GM23248 (cell line): ENCODE measurements at places on chromosomes 1 and 21.
A peak's percentile ranks its signal among the peaks of the same experiment; 100 is the strongest.

- no peak for DNase-seq
Measured at GRCh38 chr1:3263790-3264189, 190.7 kb upstream of the ARHGEF16 start.

GRCh38 chr1:90964444-90965035 is 57.3 kb downstream of the ZNF644 start:
- DNase-seq = peak; percentile 31

- DNase-seq = no peak
Measured at GRCh38 chr1:62271948-62272728, 47.1 kb downstream of the KANK4 start.

DNA sequence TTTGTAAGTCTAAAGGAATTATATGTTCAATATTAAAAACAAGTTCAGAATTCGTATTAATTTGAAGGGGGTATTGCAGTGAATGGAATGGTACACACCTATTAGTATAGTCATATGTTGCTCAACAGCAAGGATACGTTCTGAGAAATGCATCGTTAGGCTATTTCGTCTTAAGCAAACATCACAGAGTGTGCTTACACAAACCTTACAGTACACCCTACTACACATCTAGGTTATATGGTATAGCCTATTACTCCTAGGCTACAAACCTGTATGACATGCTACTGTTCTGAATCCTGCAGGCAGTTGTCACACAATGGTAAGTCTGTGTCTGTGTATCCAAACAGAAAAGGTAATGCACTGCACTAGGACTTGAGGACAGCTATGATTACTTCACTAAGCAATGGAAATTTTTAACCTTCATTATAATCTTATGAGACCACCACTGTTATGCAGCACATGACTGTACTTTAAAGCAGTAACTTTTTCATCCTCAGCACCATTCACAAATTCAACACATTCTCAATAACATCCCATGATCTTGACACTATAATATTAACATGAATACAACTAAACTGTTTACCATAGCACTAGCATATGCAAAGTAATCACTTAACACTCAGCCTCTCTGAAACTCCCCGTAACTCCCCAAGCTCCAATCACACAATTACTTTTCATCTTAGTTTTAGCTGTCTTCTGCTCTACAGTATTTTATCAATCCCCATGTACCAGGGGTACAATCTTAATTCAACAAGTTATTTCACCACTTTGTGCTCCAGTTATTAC is 14.4 kb upstream of the PSMG1 start:
- no peak for DNase-seq

DNA sequence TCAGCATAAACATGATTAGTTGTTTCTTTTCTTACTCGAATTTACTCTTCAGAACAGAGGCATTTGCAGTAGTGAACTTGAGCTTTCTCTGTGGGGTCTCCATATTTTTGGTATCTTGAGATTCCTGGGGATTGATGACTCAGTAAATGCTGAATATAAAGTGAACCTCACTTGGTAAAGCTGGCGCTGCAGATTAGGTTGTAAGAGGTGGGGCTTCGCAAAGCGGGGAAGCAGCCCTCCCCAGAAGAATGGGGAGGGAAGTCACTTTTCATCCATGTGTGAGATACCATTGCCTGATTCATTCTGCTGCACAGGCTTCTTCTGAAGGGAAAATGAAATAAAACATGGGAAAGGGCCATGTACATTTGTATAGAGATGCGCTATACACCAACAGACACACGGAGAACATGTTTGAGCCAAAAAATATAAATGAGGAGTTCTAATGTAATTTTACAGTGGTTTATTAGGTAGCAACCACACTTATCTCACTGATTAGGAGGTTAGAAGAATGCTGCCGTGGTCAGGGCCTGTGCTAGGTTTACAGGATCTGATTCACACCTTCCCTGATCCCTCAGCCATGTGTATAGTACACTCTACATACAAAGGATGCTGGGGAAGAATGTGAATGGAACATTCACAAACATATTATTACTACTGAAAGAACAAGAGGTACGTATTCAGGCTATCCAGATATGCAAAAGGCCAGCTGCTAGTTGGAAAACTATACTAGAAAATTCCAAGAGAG is 63.5 kb downstream of the DNTTIP2 start:
- DNase-seq = no peak

DNA sequence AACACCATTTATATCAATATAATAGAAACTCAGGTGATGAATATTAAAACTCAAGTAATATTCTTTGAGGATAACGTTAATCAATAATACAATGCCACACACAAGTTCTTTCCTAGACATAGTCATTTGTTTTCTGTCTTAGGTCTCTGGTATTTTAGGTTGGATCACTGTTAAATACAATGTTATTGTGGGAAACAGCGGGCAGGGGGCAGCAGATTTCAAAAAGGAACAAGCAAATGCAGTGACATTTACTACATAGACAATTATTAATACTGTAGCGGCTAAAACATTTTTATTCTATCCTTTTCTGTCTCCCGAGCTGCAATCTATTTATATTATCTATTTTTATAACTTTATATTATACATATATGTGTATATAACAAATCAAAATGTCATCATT is 186.4 kb upstream of the ZNHIT6 start:
- peak; percentile 62 for DNase-seq

GRCh38 chr1:231899713-231900435 is 273.3 kb downstream of the DISC1 start:
- DNase-seq = no peak

GRCh38 chr1:194795917-194796593 is 1609.6 kb upstream of the B3GALT2 start:
- no peak for DNase-seq

DNA sequence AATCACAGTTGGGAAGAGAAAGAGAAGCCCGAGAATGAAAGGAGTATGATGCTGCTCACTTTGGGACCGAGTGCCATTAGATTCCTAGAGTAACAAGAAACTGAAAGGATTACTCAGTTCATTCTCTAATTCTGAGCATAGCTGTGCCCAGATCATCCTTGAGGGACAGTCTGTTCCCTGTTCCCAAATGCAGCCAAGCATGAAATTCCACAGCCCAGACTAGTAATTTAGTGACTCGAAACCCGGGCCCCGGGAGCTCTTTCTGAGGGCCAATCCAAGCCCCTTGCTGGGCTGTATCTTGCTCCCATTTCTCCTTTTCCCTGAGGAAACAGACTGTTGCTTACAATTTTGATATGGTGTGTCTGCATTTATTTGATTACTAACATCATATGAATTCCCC is 30.0 kb upstream of the ETS2 start:
- no peak for DNase-seq

GRCh38 chr1:9345922-9346321 is 53.2 kb downstream of the SPSB1 start:
- no peak for DNase-seq

DNA sequence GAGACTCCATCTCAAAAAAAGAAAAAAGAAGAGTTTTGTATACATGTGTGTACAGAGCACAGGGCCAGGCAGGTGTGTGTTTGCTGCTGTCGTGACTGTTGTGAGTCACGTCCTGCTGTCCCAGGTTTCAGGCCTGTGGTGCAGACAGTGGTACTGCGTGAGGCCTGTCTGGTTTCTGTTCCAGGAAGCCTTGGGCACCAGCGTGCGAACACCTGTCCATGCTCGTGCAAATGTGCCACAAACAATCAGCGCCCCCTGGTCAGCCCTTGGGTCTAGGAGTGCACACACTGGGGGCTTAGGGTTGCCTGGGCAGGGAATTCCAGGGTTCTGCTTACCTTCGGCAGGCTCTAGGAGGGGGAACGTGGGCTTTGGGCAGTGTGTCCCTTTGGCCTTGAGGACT is 16.9 kb downstream of the GPR157 start:
- DNase-seq = no peak

- DNase-seq = no peak
Measured at GRCh38 chr1:193366764-193367507, 180.5 kb upstream of the B3GALT2 start.

- peak; percentile 61 for DNase-seq
Measured at GRCh38 chr1:26274801-26275425, 5.0 kb upstream of the SH3BGRL3 start.

DNA sequence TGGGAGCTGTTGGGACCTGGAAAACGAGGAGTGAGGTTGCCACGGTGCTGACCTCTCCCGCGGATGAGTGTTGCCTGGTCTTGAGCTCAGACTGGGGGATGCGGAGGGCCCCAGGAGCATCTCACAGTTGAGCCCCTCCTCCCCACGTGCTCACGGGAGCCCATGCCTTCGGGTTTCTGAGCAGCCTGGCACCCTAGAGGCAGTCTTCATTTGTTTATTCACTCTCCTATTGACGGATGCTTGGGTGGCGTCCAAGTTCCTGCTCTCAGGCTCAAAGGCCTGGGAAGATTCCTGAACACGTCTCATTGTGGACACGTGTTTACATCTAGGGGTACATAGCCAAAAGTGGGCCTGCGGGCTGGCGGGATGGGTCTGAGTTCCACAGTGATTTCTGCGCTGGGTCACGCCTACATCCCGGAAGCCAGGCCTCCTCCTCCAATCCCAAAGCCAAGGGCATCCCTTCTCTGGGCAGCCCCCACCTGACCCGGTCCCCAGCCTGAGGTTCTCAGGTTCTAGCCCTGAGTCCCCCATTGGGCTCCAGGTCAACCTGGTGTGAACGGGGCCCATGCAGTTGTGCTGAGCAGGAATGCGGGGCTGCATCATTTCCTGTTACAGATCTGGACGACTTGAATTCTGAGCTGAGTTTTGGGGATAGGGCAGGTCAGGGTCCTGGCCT is 14.7 kb downstream of the WNT3A start:
- no peak for DNase-seq

DNA sequence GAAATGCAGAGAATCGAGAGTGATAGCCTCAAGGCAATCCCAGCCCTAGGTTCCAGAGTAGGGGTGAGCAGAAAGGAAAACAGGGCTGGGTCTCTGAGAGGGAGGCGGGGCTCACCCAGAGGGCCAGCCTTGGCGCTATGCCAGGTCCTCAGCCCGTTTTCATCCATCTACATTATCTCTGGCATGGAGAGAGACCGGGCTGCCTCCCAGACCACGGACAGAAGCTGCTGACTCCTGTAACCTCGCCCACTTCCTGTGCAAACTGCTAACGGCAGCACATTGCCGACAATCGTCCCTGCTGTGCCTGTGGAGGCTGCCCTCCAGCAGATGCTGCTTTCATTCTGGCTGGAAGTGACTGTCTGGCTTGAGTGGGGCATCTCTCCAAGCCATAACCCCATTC is 569.1 kb downstream of the NPHP4 start:
- no peak for DNase-seq

GRCh38 chr21:36437745-36438128 is 42.2 kb downstream of the CLDN14 start:
- peak; percentile 87 for DNase-seq

DNA sequence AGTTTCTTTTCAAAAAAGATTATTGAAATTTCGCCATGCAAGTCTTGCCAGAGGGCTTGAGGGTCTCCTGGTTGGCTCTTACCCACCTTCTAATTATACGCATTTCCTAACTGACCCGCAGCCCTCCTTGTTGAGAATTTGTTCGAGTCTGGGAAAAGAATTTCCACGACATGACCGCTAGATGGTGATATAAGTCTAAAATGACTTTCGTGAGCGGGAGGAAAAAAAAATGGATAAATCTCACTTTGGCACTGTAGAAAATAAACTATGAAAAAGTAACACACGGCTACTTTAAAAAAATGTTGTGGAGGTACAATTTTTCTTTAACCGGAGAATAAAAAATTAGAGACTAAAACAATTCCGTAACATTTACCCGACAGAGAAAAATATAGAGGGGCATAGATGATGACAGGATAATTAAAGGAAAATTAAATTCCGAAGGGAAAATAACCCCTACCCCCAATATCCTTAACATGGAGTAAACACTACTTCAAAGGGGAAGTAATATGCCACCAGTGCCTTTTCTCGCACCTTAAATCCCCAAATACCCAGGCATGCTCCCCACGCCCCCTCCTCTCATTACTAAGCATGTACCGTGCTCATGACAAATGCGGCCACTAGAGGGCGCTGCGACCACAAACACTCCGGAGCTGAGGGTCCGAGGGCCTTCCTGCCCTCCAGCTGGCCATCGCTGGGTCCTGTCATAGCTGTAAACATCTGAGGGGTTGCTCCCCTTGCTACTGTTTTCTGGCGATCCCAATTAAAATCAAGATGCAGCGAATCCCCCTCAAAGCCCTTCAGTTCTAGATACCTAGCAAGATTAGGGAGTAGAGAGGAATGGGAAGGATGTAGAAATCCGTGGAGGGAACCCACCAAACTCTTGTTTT is 266.9 kb downstream of the ASTN1 start:
- peak; percentile 79 for DNase-seq

DNA sequence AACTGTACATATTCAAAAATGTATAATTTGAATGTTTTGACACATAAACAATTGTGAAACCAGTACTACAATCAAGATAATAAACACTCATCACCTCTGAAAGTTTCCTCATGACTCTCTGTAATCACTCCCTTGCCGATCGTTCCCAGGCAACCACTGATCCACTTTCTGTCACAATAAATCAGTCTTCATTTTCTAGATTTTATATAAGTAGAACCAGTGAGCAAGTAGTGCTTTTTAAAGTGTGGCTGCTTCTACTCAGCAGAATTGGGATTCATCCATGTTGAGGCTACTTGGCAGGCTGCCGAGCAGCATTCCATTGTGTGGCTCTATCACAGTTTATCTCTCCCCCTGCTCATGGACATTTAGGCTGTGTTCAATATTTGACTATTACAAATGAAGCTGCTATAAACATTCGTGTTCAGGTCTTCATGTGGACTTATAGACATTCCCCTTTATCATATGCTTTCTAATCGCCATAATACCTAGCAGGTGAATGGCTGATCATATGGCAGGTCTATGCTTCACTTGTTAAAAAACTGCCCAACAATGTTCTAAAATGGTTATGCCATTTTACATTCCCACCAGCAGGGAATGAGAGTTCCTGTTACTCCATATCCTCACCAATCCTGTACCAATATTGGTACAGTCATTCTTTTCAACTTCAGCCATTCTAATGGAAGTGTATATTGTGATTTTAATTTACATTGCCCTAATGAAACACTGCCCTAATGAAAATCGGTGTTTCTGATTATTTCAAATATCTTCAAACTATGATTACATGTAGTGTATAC is 20.5 kb downstream of the TEX38 start:
- peak; percentile 21 for DNase-seq

GRCh38 chr1:150243003-150243402 is 7.1 kb upstream of the ANP32E start:
- DNase-seq = no peak

- DNase-seq = peak; percentile 50
Measured at GRCh38 chr1:15803380-15803779, 4.1 kb downstream of the UQCRHL start.

DNA sequence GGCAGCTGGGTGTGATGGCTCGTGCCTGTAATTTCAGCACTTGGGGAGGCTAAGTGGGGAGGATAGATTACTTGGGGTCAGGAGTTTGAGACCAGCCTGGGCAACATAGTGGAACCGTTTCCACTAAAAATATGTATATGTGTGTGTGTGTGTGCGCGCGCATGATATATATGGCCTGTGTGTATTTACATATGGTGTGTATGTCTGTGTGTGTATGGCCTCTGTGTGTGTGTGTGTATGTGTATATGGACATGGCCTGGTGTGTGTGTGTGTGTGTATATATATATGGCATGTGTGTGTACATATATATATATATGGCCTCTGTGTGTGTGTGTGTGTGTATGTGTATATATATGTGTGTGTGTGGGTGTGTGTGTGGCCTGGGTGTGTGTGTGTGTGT is 16.0 kb upstream of the SLC2A7 start:
- DNase-seq = no peak
